Neural crest cell (in vitro differentiated cells): ENCODE measurements at places on chromosomes 16 and 17.

DNA sequence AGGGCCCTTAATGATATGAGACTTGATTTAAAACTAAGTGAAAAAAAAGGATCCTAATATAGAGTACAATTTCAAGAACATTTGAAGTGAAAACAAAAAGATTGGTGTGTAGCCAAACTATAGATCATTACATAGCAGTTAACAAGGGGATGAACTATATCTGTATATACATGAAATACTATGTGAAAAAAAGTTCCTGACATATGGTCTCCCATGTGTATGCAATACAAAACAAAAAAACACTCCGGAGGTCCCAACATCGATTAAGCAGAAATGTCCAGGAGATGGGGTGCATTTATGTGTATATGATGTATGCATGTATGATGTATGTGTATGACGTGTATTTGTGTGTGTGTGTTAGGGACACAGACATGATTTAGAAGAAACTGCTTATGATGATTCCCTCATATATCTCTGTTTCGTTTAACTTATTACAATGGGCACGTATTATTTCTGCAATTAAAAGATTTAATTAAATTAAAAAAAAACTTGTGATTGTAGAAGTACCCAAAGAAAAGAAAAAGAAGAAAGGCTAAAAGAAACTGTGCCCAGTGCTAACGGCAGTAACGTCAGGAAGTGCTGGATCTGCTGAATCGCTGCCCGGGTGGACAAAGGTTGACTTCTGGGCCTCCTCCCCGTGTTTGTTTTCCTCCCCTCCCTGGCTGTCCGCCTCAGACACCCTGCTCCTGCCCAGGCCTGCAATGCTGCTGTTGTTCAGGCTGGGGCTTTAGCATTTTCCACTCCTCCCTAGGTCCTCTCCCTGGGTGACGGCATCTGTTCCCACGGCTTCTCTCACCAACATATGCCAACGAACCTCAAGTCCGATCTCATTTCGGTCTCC, 36.9 kb downstream of the TBX4 start:
- peaks cover 8% of the 10 kb centered on the region for H3K27me3 ChIP-seq
- H3K4me3 ChIP-seq, result no peak overlapping the region
- no peaks in the 10 kb centered on the region for H3K36me3 ChIP-seq
- no peak for DNase-seq

DNA sequence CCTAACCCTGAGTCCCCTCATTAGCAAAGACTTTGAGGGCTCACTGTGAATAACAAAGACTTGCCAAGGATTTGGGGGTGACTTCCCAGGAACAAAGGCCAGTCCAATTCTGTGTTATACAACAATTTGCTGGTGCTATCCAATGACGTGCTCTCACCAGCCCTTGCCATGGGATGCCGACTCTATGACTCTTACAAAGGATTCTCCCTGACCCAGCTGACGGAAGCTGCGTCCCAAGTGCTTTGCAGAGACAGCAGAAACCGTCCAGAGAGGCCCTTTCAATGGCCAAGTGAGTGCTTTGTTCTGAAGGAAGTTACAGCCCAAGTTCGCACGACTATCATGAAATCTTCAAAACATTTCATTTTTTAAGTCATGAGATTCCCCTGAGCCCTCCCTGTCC, 345.3 kb upstream of the TNRC6C start:
- peaks cover 7% of the 10 kb centered on the region for H3K27me3 ChIP-seq
- H3K4me1 ChIP-seq, result peaks cover 10% of the 10 kb centered on the region
- H3K36me3 ChIP-seq, result no peaks in the 10 kb centered on the region
- DNase-seq, result no peak

DNA sequence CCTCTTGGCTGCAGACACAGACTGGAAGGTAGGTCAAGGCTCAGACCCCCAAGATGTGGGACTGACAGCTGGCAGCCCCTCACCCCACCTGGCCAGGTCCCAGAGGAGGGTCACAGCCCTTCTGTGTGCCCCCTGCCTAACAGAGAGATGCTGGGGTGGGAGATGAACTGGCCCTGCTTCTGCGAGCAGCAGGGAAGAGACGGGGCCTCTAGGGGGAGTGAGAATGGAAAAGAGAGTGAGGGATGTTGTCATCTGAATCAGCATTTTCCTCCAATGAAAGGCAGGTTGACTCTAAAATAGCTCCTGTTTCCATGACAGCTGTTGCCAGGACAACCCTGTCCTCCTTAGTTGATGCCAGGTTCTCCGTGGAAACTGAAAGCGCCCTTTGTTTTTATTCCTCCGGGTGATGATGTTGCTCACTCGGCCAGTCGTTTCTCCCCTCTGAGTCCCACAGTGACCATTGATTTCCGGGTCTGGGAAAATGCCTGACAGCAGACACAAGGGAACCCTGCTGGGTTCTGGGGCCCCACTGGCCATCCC, 4.9 kb upstream of the NDRG4 start:
- H3K36me3 ChIP-seq, result no peaks in the 10 kb centered on the region
- peak overlapping the region; percentile 99 for H3K27ac ChIP-seq
- H3K4me3 ChIP-seq, result peak overlapping the region; percentile 79
- peaks cover 4% of the 10 kb centered on the region for H3K27me3 ChIP-seq
- DNase-seq, result peak; percentile 91

GRCh38 chr16:10738231-10739077, 5.2 kb upstream of the NUBP1 start:
- no peak overlapping the region for H3K4me3 ChIP-seq
- no peaks in the 10 kb centered on the region for H3K36me3 ChIP-seq
- H3K4me1 ChIP-seq, result peaks cover 22% of the 10 kb centered on the region
- no peaks in the 10 kb centered on the region for H3K27me3 ChIP-seq

DNA sequence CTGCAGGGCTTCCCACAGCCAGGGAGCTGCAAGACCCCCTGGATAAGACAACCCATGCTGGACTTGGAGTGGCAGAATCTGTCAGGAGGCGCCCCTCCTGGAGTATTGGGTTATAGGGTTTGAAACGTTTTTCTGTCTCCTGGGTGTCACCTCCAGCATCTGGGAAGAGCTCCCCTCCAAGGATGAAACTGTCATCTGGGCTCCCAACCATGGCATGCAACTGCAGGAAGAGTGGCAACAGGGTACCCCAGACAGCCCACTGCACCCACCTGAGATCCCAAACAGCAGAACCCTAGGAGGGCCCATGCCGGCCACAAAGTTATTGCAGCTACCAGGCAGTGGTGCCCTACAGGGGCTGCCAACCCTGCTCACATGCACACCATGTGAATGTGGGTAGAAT, 636 bp upstream of the GSG1L start:
- H3K36me3 ChIP-seq, result no peaks in the 10 kb centered on the region
- H3K27ac ChIP-seq, result no peak overlapping the region
- no peak for DNase-seq
- H3K27me3 ChIP-seq, result peaks cover 88% of the 10 kb centered on the region

DNA sequence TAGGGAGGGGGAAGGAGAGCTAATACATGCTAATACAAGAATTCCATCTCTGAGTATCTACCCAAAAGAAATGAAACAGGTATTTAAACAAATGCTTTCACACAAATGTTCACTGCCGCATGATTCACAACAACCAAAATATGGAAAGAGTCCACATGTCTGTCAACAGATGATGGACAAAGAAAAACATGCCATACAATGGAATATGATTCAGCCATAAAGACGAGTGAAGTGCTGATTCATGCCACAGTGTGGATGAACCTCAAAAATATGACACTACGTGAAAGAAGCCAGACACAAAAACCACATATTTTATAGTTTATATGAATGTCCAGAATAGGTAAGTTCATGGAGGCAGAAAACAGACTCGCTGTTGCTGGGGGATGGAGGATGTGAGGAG, 321.4 kb downstream of the FOXL1 start:
- H3K4me1 ChIP-seq, result peaks cover 44% of the 10 kb centered on the region
- peaks cover 12% of the 10 kb centered on the region for H3K27me3 ChIP-seq
- DNase-seq, result no peak
- H3K4me3 ChIP-seq, result no peak overlapping the region
- H3K36me3 ChIP-seq, result no peaks in the 10 kb centered on the region

DNA sequence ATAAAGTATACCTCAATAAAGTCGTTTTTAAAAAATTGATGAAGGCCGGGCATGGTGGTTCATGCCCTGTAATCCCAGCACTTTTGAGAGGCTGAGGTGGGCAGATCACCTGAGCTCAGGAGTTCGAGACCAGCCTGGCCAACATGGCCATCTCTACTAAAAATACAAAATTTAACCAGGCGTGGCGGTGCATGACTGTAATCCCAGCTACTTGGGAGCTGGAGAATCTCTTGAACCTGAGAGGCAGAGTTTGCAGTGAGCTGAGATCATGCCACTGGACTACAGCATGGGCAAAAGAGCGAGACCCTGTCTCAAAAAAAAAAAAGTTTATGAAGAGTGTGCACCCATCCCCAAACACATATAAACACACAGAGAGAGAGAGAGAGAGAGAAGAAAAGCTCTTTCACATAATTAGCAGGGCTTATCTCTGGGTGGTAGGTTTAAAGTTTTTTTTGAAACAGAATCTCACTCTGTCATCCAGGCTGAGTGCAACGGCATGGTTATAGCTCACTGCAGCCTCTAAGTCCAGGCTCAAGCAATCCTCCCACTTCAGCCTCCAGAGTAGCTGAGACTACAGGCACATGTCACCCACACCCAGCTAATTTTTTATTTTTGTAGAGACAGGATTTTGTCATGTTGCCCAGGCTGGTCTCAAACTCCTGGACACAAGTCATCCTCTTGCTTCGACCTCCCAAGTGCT, 3.0 kb downstream of the SREBF1 start:
- H3K4me3 ChIP-seq, result peak overlapping the region; percentile 77
- no peak for DNase-seq
- H3K27ac ChIP-seq, result peak overlapping the region; percentile 35

- H3K4me1 ChIP-seq, result peaks cover 21% of the 10 kb centered on the region
- no peak for DNase-seq
- H3K27me3 ChIP-seq, result no peaks in the 10 kb centered on the region
- H3K27ac ChIP-seq, result peak overlapping the region; percentile 71
Measured at GRCh38 chr16:17343028-17343427, 127.7 kb downstream of the XYLT1 start.

- no peak overlapping the region for H3K27ac ChIP-seq
- no peak overlapping the region for H3K4me3 ChIP-seq
- peaks cover 28% of the 10 kb centered on the region for H3K27me3 ChIP-seq
- H3K36me3 ChIP-seq, result no peaks in the 10 kb centered on the region
- DNase-seq, result no peak
Measured at GRCh38 chr16:80440667-80441066, 100.1 kb upstream of the DYNLRB2 start.

GRCh38 chr17:27959382-27959709, 66.2 kb upstream of the LYRM9 start:
- no peak overlapping the region for H3K4me3 ChIP-seq
- no peak overlapping the region for H3K27ac ChIP-seq
- H3K27me3 ChIP-seq, result peaks cover 25% of the 10 kb centered on the region
- no peak for DNase-seq
- peaks cover 11% of the 10 kb centered on the region for H3K4me1 ChIP-seq
- H3K36me3 ChIP-seq, result no peaks in the 10 kb centered on the region

GRCh38 chr17:56739376-56739775, 94.3 kb downstream of the C17orf67 start:
- no peak overlapping the region for H3K4me3 ChIP-seq
- H3K27me3 ChIP-seq, result no peaks in the 10 kb centered on the region
- no peak overlapping the region for H3K27ac ChIP-seq

DNA sequence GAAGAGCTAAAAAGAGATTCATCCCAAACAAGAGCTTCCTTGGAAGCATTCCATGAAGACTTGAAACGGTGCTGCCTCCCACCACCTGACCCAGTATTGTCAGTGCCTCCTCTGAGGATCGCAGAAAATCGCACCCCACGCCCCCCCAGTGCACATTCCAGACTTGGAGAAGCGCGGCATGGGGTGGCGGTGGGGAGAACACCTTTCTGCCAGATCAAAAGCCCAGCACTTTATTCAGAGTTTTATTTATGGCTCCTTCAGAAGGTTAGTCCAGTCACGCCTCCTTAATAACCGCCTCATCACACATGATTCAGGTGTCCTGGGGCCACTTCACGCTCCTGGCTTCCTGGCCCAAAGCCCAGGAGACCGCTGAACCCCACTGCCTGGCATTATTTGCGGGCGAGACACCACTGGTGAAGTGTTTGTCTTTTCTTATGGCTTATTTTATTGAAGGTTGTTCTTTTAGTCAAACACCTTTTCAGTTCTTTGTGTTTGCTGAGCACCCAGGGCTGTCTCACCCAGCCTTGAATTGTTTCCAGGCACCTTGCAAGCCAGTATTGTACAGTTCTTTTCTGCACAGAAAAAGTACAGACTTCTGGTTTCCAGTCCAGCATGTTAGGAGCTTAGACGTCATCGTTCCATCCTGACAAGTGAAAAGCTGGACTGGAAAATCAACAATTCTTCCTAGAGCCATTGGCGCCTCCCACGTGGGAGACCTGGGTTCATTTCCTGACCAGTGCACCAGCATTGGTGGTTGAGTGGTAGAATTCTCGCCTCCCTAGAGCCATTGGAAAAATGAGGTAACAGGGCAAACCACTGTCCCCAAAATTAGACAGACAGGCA, 79.6 kb upstream of the CACNG5 start:
- no peaks in the 10 kb centered on the region for H3K27me3 ChIP-seq
- peaks cover 21% of the 10 kb centered on the region for H3K4me1 ChIP-seq
- peaks cover 10% of the 10 kb centered on the region for H3K36me3 ChIP-seq
- DNase-seq, result no peak

GRCh38 chr17:6070430-6070912, 292 bp downstream of the WSCD1 start:
- H3K36me3 ChIP-seq, result no peaks in the 10 kb centered on the region
- H3K27ac ChIP-seq, result no peak overlapping the region
- peak; percentile 12 for DNase-seq
- no peak overlapping the region for H3K4me3 ChIP-seq
- H3K4me1 ChIP-seq, result peaks cover 44% of the 10 kb centered on the region
- H3K27me3 ChIP-seq, result peaks cover 36% of the 10 kb centered on the region

GRCh38 chr16:56327071-56327928, 98.0 kb downstream of the AMFR start:
- no peak overlapping the region for H3K4me3 ChIP-seq
- no peaks in the 10 kb centered on the region for H3K4me1 ChIP-seq
- DNase-seq, result no peak

DNA sequence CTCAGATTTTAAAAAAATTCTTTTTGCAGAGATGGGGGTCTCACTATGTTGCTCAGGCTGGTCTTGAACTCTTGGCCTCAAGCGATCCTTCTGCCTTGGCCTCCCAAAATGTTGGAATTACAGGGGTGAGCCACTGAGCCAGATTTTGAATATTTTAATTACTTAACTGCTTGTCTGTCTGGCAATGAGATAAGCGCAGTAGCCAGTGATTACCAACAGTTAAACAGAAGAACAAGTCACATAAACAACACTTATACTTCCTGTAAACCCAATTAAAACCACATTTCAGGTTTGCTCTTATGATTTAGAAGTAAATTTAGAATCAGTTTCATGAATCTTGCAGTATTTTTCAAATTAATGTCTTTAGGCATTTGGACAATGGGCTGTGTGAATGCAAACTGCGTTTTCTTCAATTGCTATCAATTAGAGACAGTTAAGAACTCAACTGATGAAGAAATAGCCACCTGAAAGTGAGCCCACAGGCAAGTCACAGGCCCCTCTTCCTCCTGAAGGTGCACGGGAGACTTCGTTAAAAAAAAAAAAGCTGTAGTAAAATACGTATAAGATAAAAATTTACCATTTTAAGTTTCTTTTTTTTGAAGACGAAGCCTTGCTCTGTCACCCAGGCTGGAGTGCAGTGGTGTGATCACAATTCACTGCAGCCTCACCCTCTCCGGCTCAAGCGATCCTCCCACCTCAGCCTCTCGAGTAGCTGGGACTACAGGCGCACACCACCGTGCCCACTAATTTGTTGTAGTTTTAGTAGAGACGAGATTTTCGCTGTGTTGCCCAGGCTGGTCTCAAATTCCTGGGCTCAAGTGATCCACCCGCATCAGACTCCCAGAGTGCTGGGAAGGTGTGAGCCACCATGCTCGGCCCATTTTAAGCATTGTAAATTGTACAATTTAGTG, 73.0 kb downstream of the PITPNC1 start:
- no peak for DNase-seq
- H3K36me3 ChIP-seq, result no peaks in the 10 kb centered on the region
- H3K4me3 ChIP-seq, result no peak overlapping the region
- no peak overlapping the region for H3K27ac ChIP-seq
- no peaks in the 10 kb centered on the region for H3K27me3 ChIP-seq
- peaks cover 11% of the 10 kb centered on the region for H3K4me1 ChIP-seq
